ENCODE measurements at places on chromosomes 12 and 14. TPM values are rescaled to one million over a fixed set of nuclear protein-coding genes. Genes with fewer than 3 reads are reported as not detected.

Gene OLR1
- total RNA-seq: 1.2 TPM

Gene SIX6
- not detected for total RNA-seq

Gene AHSA1
- total RNA-seq: 124 TPM

Gene GAS2L3
- 11.6 TPM for total RNA-seq

Gene KRT71
- not detected for total RNA-seq

Gene PTPRQ
- total RNA-seq: 0.38 TPM

Gene PGAM5
- 30.7 TPM for total RNA-seq

Gene MARCHF9
- 0.77 TPM for total RNA-seq

Gene ARMH4
- total RNA-seq: 5.1 TPM

Gene MAGOHB
- 22.6 TPM for total RNA-seq

Gene SIX4
- 8.1 TPM for total RNA-seq

Gene IRF9
- total RNA-seq: 55.5 TPM

Gene FAM222A
- 0.38 TPM for total RNA-seq

Gene MYRFL
- total RNA-seq: under 0.01 TPM

Gene RND1
- total RNA-seq: 0.28 TPM

Gene SOX5
- total RNA-seq: 4.8 TPM

Gene TC2N
- total RNA-seq: 0.56 TPM

Gene CRACR2A
- 10.7 TPM for total RNA-seq

Gene NTF3
- 5.4 TPM for total RNA-seq

Gene SDSL
- 30.1 TPM for total RNA-seq

Gene C12orf43
- total RNA-seq: 9.0 TPM

Gene RFLNA
- 43.1 TPM for total RNA-seq

Gene ENDOU
- not detected for total RNA-seq

Gene TFCP2
- 9.9 TPM for total RNA-seq

Gene POTEM
- not detected for total RNA-seq

Gene TBC1D30
- total RNA-seq: 0.85 TPM
